AG10803 (cell line): ENCODE measurements at places on chromosomes 13 and 19.

DNA sequence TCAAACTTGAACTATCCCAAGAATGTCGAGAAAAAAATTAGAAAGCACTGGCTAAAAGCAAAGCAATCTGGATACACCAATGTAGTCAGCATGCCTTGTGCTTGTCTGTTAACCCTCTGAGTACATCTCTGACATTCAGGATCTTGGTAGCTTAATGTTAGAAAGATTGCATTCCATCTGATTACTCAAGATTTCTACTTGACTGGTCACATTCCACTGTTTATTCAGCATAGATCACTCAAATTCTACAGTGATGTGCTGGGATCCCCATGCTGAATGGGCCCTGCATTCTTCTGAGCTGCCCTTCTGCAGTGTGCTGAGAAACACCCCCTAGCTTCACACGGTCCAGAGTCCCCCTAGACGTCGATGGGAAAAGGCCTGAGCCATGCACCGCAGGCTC, 295.4 kb upstream of the MAB21L1 start:
- DNase-seq = peak; percentile 98

DNA sequence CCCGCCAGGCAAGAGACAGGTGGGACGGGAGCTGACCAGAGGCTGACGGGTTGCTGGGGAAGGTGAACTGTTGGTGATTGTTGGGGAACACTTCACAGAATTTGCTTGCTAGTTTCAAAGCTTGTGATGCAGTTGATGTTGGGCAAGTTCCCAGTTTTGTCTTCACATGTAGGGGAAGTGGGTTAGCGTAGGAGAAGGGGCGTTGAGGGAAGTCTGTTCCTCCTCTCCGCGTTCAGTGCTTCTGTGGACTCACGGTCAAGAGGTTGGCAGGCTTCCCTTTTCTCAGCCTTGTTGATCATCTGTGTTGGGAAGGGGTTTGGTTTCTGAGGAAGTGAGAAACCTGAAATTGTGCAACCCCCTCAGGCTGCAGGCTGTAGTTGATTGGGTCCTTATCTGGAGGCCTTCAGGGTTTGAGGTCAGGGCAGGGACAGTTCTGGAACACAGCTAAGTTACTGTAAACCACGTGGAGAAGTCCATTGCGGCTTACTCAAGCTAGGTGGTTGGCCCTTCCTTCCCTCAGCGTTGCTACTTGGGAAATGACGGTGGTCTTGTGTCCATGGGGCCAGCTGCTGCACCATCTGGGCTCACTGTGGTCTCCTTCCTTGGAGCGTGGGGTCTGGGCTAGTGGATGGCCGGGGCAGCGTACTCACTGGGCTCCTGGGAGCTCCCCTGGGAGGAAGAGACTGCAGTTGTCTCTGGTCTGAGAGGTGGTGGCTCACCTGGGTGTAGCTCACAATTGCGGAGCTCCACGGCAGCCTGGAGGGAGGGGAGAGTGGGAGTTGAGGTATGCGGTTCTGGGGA, 7.5 kb downstream of the RPS9 start:
- DNase-seq = peak; percentile 58

DNA sequence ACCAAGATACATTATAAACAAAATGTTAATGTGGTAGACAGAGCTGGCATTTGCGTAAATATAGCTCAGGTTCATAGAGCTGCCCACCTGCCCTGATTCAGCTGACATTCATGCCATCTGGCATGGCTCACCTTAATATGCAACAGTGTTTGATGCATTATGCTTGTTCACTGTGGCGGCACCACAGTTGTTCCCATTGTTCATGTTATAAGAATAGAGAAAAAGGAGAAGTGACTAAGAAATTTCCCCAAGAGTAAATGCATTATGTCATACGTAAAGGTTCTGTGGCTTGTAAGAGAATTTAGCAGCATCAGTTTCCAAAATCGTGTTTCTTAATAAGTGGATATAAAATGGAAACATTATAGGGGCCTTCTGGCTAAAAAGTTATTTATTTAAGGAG, 4.5 kb downstream of the CCNA1 start:
- DNase-seq = no peak

DNA sequence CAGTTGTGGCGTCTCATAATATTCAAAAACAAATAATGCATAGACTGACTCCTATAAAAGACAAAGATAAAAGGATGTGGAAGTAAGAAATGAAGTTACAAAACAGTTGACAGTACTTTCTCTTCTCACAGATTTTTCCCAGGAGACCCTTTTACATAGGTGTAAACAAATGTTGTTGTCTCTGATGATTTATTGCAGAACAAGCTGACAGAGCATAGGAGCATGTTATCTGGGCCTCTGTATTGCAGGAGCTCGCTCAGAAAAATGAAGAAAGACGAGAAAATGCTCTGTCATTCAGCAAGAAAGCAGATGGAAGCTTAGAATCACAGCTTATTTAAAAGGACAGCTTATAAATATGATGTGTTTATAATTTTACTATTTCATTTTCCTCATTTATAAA, 353.6 kb upstream of the GPC6 start:
- no peak for DNase-seq

DNA sequence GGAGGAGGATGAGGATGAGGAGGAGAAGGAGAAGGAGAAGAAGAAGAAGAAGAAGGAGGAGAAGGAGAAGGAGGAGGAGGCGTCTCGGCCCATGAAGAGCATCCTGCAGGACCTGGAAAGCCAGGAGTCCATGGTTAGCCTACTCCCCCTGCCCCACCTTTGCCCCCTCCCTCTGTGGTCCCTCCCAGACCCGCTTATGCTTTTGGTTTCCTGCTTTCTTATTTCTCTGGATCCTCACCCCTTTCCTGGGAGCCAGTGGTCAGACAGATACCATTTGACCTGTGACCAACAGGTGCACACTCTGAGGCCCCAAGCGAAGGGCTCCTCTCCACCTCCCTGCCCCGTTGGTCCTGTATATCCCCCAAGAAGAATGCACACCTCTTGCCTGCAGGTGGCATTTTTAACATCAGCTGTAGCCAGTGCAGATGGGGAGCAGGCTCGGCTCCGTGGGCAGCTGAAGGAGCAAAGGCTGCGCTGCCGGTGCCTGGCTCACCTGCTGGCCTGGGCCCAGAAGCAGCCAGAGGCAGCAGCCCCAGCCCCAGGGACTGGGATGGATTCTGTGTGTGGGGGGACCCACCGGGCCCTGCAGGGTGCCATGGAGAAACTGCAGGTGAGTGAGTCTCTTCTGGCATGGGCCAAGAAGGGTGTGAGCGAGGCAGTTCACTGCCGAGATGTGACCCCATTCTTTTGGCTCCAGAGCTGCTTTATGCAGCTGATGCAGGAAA, 32.1 kb upstream of the ZNF492 start:
- no peak for DNase-seq

- DNase-seq = no peak
Measured at GRCh38 chr19:17590866-17591265, 35.4 kb downstream of the COLGALT1 start.

- no peak for DNase-seq
Measured at GRCh38 chr19:18254546-18255503, 19.4 kb downstream of the IQCN start.

GRCh38 chr19:15015946-15016542, 33.2 kb upstream of the CASP14 start:
- no peak for DNase-seq

DNA sequence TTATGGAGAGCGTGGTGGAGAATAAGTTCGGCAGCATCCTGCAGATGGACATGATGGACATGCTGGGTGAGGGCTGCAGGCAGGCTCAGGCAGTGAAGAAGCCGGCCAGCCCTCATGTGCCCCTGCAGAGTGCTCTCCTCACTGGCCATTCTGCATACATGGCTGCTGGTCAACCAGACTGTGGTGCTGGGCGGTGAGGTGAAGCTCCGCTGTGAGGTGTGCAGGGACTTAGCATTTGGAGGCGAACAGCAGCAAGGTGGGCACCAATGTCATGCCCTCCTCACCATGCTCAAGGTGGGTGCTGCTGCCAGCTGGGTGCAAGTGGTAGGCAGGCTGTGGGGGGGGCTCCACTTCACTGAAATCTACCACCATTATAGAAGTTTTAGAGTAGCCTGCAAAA, 5.7 kb upstream of the ZNF492 start:
- no peak for DNase-seq

DNA sequence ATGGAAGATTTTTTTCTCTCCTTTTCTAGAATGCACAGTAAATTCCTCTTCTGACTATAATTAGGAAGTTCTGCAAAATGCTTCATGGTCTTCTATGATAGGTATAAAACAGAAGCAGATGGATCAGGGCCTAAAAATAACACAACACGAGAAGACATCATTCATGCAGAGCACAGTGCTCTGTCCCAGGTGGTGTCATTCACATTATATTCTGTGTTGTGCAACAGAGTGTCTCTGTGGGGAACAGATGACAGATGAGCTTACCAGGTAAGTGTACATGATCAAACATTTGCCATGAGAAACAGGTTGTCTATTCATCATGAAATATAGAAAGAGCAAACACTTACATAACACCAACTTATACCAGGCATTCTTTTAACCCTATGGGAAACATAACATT, 288.3 kb downstream of the KCTD12 start:
- DNase-seq = no peak

DNA sequence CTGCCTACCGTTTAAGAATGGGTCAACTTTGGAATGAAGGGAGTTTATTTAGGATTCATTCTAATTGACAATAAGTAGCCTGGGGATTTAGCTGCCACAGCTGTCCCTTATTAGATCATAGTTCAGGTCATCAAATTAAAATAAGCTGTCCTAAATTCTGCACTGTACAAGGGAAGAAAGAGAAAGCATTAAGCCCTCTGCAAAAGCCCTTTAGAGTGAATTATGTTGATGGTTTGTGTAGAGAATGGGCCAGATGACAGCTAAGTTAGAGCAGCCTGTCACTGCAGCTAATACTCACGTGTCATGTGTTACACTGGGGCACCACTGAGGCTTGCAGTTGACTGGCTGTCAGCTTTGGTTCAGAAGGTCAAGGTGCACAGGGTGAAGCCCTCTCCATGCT, 737.1 kb upstream of the SLC10A2 start:
- no peak for DNase-seq

GRCh38 chr19:12838182-12838885, at the start of gene MAST1:
MAST1 (plus strand) TSS chr19:12838515; CDS start chr19:12838573, 58 bp downstream.
- no peak for DNase-seq

- no peak for DNase-seq
Measured at GRCh38 chr19:4061683-4062418, 4.8 kb downstream of the ZBTB7A start.

DNA sequence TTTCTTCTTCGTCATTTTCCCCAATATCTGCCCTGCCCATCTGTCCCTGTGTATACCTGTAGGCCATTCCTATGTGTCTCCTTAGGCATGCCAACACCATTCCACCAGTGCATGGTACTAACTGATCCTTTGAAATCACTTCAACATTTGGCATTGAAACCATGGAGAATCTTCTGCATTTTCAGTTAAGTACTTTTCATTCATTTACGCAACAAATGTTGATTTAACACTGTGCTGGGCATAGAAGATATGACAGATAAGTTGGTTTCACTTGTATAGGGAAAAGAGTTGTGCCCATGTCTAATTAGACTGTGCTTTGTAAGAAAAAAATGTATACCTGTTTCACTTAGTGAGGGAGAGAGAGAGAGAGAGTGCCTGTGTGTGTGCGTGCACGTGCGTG, 77.9 kb upstream of the FLT1 start:
- DNase-seq = no peak

DNA sequence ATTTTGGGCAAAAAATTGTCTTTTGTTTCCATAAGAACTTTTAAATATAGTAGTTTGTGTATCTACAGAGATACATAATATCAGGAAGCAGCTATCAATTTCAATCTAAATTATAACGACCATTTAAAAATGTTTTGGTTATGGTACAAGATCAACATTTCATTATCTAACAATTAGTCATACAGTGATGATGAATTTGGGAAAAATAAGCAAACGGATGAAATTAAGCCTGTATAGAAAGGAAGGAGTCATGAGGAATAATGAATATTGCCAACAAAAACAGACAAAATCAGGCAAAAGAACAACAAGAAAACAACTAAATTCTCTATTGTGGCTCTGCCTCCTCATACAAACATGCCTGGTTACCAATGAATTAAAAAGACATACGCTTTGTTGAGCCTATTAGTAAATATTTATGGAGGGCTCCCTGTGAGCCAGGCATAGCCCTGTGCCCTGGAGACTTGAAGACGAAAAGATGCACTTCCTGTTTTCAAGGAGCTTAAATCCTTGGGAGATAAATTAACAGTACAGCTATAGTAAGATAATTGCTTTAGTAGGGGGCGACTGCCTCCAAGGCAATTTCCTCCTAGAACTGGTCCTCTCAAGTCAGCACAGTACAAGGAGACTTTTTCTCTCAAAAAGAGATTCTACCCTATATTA, 73.0 kb downstream of the NALCN start:
- DNase-seq = no peak

DNA sequence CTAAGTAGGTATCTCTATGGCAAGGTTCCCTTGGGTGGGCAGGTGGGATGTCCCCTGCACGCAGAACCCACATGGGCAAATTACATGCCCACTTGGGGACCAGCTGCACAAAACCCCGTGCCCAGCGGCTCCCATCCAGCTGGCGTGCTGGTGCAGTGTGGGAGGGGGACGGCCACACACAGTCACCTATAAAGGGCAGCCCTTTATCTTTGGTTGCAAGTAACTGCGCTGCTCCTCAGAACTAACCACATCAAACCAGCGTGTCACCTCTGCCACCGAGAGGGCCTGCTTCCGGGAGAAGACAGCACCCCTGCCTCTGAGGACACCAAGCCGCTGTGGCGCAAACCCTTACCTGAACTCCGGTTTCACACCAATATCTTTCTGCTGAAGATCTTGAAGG, 32.2 kb downstream of the ANKRD27 start:
- no peak for DNase-seq

- DNase-seq = no peak
Measured at GRCh38 chr19:42091300-42091699, 15.3 kb downstream of the ZNF574 start.

GRCh38 chr13:37168926-37169325, 63.5 kb upstream of the CSNK1A1L start:
- DNase-seq = no peak

DNA sequence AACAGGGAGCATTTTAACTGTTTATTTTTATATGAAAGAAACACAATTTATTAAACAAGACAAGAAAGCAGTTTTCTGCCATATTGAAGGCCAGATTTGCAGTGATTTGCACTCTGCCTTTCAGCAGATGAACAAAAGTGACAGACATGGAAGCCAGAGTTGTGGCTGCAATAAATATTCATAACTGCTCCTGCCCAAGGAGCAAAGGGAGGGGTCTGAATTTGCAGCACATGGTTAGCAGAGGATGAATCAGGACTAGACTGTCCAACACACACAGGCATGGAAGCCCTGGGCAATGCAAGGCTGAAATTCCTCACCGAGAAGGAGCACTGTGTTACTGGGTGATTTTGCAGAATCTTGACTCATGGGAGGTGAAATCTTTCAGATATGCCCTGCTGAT, 418.2 kb downstream of the DCT start:
- peak; percentile 65 for DNase-seq

- no peak for DNase-seq
Measured at GRCh38 chr19:11942843-11943108, 17.9 kb downstream of the ZNF700 start.

GRCh38 chr19:20072936-20073335, 4.9 kb upstream of the ZNF90 start:
- no peak for DNase-seq

GRCh38 chr13:106382534-106382933, 152.9 kb downstream of the EFNB2 start:
- no peak for DNase-seq
